ENCODE measurements at places on chromosomes 3 and 15.

DNA sequence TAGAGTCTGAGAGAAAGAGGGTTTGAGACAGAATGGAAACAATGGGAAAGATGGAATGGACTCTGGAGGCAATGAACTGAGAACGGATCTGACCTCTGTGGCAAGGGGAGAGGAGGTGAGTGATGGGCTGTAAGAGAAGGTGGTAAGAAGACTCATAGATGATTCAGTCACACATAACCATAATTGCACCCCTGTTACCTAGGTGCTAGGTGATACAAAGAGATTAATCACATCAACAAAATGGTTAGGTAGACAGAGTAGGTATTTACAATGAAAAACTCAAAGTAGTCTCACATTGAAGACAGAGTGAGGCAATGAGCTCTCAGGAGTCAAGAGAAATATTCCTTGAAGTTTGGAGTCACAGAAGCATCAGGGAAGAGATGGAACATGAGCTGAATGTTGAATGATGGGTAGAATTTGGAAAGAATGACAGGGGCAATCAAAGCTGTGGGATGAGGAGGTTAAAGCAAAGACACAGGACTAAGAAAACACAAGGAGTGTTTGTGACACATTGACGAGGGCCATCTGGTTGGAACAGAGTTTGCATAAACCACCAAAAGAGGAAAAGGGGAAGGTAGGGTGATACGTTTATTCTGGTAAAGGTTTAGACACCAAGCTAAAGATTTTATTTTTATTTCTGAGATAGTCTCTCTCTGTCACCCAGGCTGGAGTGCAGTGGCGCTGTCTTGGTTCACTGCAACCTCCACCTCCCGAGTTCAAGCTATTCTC lies 32.7 kb downstream of the MME start:
- no peak for DNase-seq

GRCh38 chr3:107430996-107431245 lies 53.7 kb downstream of the CCDC54 start:
- DNase-seq: no peak

- DNase-seq: no peak
Measured at GRCh38 chr3:134699721-134700120, 48.9 kb upstream of the KY start.

DNA sequence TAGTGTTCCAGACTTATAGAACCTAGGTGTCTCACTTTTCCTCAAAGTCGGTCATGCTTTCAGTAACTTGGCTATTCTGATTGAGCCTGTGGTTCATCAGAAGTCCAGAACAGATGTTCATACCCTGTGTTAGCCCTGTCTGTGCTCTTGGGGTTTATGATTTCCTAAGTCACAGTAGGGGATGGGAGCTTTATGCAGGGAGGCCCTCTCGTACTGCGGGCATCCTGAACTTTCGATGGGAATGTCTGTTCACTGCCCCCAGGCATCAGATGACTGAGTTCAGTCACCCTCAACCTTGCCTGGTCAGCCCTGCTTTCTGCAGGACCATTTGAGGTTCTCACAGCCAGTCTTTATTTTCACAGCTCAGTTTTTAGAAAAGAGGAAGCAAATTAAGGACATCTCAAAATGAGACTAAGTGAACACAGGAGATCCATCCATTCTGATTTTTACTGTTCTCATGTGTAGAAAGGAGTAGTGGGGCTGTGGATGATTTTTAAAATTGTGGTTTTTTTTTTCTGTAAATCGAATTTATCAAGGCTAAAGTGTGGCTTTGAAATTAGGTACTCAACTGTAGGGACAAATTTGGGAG lies 71.3 kb downstream of the CMTM8 start:
- DNase-seq: no peak

DNA sequence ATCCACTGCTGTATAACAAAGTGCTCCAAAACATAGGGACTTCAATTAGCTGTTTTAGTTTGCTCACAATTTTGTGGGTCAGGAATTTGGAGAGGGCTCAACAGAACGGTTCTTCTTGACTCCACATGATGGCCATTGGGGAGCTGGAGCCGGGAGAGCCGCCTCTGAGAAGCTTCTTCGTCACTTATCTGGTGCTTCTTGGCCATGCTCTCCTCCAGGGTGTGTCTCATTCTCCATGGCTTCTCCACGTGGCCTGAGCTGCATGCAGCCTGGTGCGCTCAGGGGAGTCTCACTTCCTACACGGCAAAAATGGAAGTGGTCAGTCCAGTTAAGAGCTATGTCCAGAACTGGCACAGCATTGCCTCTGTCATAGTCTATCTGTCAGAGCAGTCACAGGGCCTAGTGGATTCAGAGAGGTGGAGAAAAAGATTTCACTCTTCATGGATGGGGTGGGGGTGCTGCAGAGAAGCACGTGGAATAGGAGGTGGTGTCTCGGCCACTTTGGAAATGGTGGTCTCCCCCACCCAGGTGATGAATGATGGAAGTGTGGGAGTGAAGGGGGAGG lies 26.3 kb upstream of the PRR23E start:
- DNase-seq: no peak

DNA sequence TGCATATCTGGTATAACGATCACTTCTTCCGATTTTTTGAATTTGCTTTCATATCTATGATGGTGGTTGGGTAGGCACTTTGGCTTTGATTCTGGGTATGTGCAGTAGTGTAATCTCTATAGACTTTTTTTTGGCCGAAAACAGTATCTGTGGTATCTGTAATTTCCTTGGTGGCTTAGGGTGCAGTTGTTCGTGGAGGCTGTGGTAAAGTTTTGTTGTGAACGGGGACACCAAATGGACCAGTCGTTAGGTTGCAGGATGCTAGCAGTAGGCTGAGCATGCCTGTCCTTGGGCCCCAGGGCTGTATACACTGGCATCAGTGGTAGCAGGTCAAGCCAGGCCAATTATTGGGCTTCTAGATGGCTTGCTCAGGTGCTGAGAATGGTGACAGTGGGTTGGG lies 55.2 kb downstream of the CCDC66 start:
- no peak for DNase-seq

DNA sequence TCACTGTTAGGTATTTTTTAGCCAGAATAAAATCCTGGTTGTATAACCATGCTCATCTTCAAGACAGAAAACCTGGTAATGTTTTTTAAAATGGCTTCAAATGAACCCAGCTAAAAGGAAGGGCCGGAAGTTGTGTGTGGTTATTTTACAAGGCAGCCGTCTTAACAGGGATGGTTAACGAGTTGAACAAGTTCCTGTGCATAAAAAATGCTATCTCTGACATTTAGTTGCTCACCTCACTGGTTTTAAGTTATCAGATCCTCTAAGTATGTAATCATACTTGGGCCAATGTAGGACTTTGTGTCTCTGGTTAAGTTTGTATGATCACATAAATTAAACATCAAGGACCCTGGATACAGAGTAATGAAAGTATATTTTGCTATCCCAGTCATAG lies 2.1 kb downstream of the ATP11B start:
- DNase-seq: no peak

GRCh38 chr3:30073622-30074021 lies 532.8 kb upstream of the TGFBR2 start:
- DNase-seq: no peak

DNA sequence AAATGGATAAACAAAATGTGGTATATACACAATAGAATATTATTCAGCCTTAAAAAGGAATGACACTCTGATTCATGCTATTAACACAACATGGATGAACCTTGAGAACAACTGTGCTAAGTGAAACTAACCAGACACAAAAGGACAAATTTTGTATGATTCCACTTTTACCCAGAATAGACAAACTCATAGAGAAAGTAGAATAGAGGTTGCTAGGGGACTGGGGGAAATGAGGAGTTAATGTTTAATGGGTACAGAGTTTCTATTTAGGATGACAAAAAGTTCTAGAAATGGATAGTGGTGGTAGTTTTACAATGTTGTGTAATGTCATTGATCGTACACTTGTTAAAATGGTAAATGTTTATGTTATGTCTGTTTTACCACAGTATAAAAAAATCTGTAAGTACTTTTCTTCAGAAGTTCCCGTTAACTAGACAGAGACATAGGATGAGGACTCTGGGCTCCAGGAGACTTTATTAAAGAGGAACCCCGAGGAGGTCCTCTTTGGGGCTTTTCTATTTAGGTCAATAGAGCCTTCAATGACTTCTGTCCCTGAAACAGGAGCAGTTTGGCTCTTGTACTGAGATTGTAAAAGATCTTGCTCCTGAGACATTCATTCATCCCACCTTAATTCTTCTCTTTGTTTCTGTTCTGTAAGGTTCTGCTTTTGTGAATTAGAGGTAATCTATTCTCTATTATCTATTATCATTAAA lies 24.5 kb downstream of the ABHD6 start:
- no peak for DNase-seq

GRCh38 chr3:56355570-56356185 lies 112.6 kb downstream of the ERC2 start:
- no peak for DNase-seq

DNA sequence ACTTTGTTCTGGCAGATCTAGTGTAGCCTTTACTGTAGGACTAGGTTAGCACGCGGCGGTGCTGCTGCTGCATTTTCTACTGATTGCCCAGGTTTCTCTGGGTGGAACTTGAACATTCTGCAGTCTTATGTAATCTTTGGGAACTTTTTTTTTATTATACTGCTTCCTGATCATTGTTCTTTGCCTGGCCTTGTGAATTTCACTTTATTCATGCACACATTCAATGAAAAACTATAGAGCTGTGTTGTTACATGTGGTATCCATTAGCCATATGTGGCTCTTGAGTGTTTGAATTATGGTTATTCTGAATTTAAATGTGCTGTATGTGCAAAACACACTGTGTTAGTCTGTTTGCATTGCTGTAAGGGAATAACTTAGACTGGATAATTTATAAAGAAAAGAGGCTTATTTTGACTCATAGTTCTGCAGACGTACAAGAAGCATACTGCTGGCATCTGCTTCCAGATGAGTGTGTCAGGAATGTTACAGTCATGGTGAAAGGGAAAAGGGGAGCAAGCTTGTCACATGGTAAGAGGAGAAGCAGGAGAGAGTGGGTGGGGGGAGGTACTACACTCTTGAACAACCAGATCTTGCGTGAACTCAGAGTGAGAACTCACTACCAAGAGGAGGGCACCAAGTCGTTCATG lies 26.5 kb downstream of the MEF2A start:
- DNase-seq: no peak

- DNase-seq: no peak
Measured at GRCh38 chr3:14462738-14463137, 60.3 kb downstream of the SLC6A6 start.

GRCh38 chr15:90266485-90266884 lies 1.0 kb downstream of the NGRN start:
- DNase-seq: no peak

- no peak for DNase-seq
Measured at GRCh38 chr3:97983933-97984491, 11.8 kb upstream of the RIOX2 start.

GRCh38 chr3:34323517-34323916 lies 525.1 kb downstream of the PDCD6IP start:
- DNase-seq: no peak

DNA sequence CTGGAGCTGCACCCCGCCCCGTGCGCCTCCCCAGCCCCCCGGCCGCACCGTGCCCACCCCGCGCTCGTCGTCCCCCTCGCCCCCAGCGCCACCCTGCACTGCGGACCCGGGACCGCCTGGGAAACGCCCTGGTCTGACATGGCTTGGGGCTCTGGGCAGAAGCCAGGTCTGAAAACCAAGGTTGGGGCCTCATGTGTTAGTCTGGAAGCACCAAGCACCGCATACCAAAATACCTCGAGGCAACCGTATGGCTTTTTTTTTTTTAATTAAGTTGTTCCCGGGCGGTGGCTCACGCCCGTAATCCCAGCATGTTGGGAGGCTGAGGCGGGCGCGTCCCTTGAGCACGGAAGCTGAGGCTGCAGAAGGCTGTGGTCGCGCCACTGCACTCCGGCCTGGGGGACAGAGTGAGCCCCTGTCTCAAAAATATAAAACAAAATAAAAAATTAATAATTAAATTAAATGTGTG lies 91.5 kb upstream of the CHD2 start:
- DNase-seq: no peak

GRCh38 chr3:39294446-39295183 lies 14.8 kb upstream of the CX3CR1 start:
- no peak for DNase-seq

- no peak for DNase-seq
Measured at GRCh38 chr15:56824175-56824574, 90.9 kb upstream of the ZNF280D start.

DNA sequence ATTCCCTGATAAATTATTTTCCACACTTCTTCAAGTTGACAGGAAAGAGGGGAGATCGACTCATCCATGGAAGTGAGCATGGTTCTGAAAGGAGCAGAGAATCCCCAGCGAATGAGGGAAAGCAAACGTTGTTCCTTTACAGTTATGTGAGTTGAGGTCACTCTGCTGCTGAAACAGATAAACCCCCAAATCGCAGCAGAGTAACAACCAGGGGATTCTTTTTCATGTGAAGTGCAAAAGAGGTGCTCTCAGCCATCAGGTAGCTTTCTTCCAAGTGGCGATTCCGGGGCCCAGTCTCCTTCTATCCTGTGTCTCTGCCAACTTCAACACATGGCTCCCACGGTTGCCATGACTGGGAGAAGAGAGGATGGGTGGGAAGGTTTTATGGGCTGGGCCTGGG lies 28.2 kb downstream of the MEX3B start:
- no peak for DNase-seq

DNA sequence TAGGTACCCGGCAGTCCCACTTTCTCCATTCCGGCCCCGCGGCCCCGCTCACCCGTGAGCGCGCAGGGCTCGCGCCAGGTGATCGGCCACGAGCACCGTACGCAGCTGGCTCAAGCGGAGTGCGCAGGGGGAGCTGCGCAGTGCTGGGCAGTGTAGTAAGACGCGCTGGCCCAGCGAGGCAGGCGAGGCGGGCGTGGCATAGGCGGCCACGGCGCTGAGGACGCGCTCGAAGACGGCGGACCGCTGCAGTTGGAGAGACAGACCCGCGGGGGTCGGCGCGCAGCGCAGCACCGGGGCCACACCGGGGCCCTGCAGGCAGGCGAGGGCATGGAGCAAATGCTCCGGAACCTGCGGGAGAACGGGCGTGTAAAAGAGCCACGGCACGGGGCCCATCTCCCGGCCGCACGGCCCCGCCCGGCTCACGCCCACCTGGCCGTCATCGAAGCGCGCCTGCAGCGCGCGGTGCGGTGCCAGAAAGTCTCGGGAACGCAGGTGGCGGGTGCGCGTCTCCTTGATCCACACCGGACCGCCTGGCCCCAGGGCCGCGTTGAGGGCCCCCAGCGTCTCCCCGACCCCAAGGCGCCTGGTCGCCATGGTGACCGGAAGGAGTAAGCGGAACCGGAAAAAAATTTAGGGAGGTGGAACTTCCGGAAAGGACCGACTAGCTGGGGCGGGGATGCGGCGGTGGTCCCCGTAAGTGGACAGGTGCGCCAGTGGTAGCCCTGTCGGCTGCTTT lies at the start of gene DALRD3:
TSS of gene DALRD3 (minus strand) at position 610 of the 736 bp plus-strand sequence. CDS start at position 594, 16 bp downstream.
- peak; percentile 36 for DNase-seq

DNA sequence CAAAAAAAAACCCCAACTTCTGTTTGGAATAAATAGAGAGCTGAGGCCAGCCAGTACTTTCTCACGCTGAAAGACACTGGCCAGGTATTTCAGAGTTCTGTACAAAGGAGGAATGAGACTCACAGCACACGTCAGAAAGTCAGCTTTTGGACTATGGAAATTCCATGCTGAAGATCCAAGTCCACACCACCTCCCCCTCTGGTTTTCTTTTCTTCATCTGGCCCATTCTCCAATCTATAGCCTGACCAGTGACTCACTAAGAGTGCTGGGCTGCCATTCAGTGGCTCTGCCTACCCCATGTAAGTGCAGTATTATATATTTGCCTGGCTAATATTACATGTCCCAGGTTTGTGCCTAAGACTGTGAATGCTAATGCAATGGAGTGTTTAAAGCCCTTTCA lies 13.9 kb downstream of the BOC start:
- no peak for DNase-seq

- DNase-seq: no peak
Measured at GRCh38 chr15:32905481-32905880, 187.7 kb downstream of the GREM1 start.

GRCh38 chr3:192747746-192748145 lies 20.4 kb upstream of the FGF12 start:
- no peak for DNase-seq

Measured in activated CD8-positive, alpha-beta memory T cell treated with anti-CD3 and anti-CD28 coated beads for 1 hour (primary cell).